ENCODE measurements at places on chromosomes 7 and 10. TPM values are rescaled to one million over a fixed set of nuclear protein-coding genes. Genes with fewer than 3 reads are reported as not detected.

HIBADH gene
- total RNA-seq, result 45.8 TPM

KCND2 gene
- total RNA-seq, result 0.17 TPM

SEMA3D gene
- 4.8 TPM for total RNA-seq

TACR2 gene
- not detected for total RNA-seq

OR13A1 gene
- total RNA-seq, result 0.04 TPM

ZNF804B gene
- not detected for total RNA-seq

TYW1B gene
- total RNA-seq, result 3.7 TPM

ZNF394 gene
- total RNA-seq, result 17.7 TPM

CPN1 gene
- not detected for total RNA-seq

HOXA10 gene
- 46.1 TPM for total RNA-seq

SPDYE6 gene
- not detected for total RNA-seq

MOGAT3 gene
- total RNA-seq, result not detected

MYOF gene
- total RNA-seq, result 174 TPM

PRSS37 gene
- total RNA-seq, result not detected

OR2A5 gene
- not detected for total RNA-seq

ASAH2B gene
- total RNA-seq, result 19.6 TPM

WNT2 gene
- not detected for total RNA-seq

CALCR gene
- total RNA-seq, result not detected

PCDH15 gene
- total RNA-seq, result not detected

UPP1 gene
- 77.7 TPM for total RNA-seq

BRAF gene
- total RNA-seq, result 15.7 TPM

SERPINE1 gene
- total RNA-seq, result 46.1 TPM

NKX1-2 gene
- 0.86 TPM for total RNA-seq

TMEM139 gene
- 5.2 TPM for total RNA-seq

HOXA7 gene
- 2.6 TPM for total RNA-seq

SEMA3E gene
- 5.9 TPM for total RNA-seq

GARIN1A gene
- 3.6 TPM for total RNA-seq

TFPI2 gene
- total RNA-seq, result 53.1 TPM

CYP2C18 gene
- not detected for total RNA-seq

OR6V1 gene
- total RNA-seq, result not detected

EVX1 gene
- 0.35 TPM for total RNA-seq

CYP3A7 gene
- total RNA-seq, result not detected

PHKG1 gene
- total RNA-seq, result 0.75 TPM

TET1 gene
- total RNA-seq, result 3.0 TPM

CALHM1 gene
- total RNA-seq, result not detected

ASB15 gene
- total RNA-seq, result not detected

All from PC-3 (cell line).